ENCODE measurements at places on chromosomes 3 and 15.

GRCh38 chr15:67880651-67881182 is 40.9 kb upstream of the RNU6-1 start:
- peak; percentile 51 for DNase-seq

GRCh38 chr15:26260517-26261133 is 397.5 kb upstream of the ATP10A start:
- no peak for DNase-seq

GRCh38 chr15:65902373-65902772 is 33.1 kb downstream of the RAB11A start:
- DNase-seq: peak; percentile 83

GRCh38 chr3:136708333-136708985 is 43.7 kb downstream of the STAG1 start:
- DNase-seq: no peak

GRCh38 chr3:11909726-11910125 is 63.0 kb upstream of the TAMM41 start:
- DNase-seq: no peak

DNA sequence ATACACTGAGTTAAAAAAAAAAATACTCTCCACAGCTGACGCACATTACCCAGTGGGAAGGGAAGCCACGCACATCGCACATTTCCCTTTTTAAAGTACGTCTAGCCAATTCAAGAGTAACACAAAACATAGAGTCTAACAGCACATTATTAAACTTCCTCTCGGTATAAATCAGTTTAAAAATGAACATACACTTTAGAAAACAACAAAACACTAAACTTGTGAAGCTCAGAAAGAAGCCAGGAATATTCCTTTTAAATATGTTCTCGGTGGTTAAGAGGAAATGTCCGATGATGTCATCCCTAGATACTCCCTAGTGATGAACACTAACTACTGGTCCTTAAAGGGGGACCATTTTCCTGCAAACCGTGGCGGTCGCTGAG is 721 bp downstream of the MYEF2 start:
- DNase-seq: no peak

- DNase-seq: no peak
Measured at GRCh38 chr3:37722477-37722876, 139.2 kb upstream of the CTDSPL start.

DNA sequence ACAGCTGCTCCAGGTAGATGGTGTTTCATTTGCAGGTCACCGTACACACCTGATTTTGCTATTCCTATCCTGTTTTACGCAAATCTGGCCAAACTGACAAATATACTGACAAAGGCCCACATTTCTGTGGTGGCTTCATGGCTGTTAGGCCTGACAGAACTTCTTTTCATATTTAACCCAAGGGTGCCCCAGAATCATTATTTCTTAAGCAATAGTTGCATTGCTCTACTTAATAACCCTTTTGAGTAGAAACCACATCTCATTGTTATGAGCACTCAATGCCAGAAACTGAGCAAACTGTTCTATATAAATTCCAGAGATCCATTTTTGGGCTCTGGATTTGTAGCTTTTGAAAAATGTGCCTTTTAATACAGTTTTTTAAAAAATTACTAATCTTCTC is 19.4 kb downstream of the ASTE1 start:
- DNase-seq: no peak

DNA sequence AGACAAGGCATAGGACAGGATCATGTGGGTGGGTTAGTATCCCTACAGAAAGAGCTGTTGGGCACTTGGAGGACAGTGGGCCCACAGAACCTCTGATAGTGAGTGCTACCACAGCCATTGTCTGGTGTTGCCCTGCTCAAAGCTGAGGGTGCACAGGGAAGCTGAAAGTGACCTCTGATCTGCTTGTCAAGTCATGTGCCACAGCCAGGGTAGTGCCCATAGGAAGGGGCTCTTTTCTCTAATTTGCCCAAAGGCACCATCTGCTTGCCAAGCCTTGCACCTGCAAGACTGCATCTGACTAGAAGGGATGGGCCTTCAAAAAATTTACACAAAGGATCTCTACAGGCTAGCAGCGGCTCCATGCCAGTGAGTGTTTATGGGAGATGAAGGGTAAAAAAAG is 87.4 kb upstream of the GSK3B start:
- no peak for DNase-seq

GRCh38 chr15:90598031-90598577 is 68.4 kb downstream of the CRTC3 start:
- DNase-seq: peak; percentile 74

GRCh38 chr3:21859124-21860081 is 108.4 kb upstream of the ZNF385D start:
- DNase-seq: no peak

GRCh38 chr3:32049916-32050315 is 56.5 kb upstream of the GPD1L start:
- no peak for DNase-seq

DNA sequence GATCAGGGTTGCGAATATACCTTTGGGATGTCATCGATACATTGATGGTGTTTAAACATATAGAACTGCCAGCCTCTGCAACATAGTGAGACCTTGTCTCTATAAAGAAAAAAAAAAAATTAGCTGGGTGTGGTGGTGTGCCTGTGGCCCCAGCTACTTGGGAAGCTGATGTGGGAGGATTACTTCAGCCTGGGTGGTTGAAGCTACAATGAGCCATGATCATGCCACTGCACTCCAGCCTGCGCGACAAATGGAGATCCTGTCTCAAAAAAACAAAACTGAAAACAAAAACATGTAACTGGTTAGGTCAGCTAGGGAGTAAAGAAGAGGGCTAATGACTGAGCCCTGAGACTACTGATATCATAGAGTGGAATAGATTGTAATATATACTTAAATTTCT is 30.7 kb upstream of the MGA start:
- DNase-seq: no peak

- DNase-seq: no peak
Measured at GRCh38 chr3:50162034-50162883, 7.1 kb downstream of the SEMA3F start.

DNA sequence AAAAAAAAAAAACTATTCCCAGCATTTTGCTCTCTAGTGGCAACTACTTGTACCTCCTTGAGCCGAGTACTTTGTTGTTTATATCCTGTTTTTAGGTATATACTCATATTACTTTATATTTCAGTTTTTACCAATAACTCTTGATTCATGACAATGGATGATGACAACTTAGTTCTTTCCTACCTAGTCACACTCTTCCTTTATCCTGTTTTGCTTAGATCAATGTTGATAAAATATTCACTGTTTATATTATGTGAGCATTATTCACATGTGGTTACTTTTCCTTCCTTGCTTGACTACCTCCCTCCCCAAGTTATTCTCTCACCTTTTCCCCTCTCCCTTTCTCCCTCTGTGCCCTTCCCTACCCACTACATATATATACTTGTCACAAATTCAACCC is 53.7 kb downstream of the NKIRAS1 start:
- no peak for DNase-seq

- DNase-seq: no peak
Measured at GRCh38 chr3:15164340-15164739, 41.7 kb upstream of the CAPN7 start.

DNA sequence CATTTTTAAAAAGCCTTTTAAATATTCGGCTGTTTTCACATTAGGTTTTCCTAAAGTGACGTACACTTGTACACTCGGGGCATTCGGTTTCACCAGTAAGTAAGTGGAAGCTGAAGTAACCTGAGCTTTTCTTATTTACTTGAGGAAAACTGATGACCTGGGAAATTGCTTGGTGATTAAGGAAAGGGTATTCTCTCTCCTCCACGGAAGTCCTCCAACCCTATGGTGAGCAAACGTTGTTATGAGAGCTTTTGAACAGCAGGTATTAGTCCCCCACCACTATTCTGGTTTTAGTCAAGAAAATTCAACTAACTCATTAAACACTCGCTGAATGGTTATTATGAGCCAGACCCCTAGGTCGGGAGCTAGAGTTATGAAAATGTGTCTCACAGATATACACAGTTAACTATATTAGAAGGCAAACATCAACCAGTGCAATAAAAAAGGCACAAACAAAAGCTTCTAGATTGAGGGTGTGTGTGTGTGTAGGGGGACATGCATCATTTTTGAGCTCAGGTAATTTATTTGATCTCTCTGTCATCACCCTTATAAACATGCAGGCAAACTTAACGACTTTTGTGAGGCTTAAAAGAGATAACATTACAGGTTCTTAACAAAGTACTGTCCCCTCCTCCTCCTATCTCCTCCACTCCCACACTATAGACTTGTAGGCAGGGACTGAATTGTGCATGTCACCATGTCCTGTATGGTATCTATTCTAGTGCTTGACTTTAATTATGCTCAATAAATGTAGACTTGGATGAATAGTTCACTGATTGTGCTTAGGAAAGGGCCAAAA is 143.3 kb upstream of the MB21D2 start:
- DNase-seq: no peak

DNA sequence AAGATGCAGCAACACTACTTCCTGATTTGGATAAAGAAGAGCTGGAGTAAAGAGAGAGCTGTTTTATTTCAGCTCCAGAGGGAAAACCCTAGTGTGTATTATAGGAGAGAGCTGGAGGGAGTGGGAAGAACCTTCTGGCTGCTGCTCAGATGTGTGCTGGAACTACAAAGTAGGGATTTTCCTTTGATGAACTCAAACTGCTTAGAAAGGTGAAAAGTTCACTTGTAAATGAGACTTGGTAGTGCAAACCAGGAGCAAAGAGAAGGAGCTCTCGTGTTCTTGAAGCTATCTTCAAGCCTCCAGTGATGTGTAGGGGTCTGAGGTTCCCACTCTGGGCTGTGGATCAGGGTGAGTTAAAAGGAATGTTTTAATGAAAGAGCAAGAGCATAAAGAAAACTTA is 110.4 kb downstream of the EDEM1 start:
- no peak for DNase-seq

DNA sequence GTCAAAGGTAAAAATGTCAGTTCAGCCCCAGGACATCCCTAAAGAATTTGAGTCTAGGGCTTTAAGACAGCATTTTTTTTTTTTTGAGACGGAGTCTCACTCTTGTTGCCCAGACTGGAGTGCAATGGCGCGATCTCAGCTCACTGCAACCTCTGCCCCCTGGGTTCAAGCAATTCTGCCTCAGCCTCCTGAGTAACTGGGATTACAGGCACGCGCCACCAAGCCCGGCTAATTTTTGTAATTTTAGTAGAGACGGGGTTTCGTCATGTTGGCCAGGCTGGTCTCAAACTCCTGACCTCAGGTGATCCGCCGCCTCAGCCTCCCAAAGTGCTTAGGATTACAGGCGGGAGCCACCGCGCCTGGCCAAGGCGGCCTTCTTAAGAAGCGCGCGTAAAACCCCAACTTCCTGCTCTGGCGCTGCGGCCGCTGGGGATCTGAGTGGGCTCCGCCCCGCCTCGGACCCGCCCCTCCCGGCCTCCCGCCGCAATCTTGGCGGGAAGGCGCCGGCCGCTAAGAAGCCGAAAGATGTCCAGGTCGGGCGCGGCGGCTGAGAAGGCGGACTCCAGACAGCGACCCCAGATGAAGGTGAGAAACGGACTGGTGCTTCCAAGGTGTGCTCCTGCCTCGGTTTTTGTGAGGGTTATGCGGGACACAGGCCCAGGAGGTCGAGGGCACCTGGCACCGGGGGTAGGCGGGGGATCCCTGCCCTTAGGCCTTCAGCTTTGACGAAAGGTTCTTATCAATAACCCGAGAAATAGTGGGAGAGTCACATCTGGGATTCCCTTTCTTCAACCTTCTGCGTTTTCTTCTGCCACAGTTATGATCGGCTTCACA is at the start of gene WDR76:
TSS of gene WDR76 (plus strand) at position 495 of the 834 bp plus-strand sequence. CDS start at position 526, 31 bp downstream.
- peak; percentile 83 for DNase-seq

- DNase-seq: no peak
Measured at GRCh38 chr15:84598993-84599392, 1.8 kb upstream of the ZSCAN2 start.

DNA sequence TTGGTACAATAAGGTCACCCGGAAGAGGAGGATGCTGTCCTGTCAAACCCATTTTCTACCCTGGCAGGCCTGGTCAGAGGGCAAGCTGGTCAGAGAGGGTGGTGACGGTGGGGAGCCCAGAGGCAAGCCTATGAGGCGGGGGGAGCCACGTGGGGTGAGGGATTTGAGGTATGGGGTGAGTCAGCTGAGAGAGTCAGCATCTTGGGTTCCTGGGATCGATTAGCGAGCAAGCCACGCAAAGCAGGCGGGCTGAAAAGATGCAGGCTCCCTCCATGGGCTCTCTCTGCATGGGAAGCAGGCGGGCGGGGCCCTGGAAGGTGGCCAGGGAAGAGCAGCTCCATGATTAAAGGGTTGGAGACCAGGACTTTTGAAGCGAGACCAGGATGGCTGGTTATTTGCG is 48.1 kb downstream of the MAGEF1 start:
- DNase-seq: no peak

- no peak for DNase-seq
Measured at GRCh38 chr15:32659340-32660155, 18.0 kb downstream of the SCG5 start.

DNA sequence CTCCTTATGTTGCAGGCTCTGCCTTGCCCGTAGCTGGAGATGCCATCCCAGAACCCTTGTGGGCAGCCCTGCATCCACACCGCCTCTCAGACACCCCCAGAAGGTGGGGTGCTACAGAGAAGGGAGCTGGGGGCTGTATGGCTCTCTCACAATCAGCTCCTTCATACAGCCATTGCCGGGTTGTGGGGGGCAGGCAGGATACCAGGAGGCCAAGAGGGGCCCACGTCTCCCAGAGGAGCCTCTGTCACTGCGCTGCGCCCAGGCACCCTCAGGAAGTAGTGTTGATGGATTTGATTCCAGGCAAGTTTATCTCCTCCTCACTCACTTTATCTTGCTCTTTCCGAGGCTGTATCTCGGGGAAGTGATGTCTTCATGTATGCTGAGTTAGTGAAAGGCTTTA is 171.6 kb downstream of the CHDH start:
- DNase-seq: no peak

DNA sequence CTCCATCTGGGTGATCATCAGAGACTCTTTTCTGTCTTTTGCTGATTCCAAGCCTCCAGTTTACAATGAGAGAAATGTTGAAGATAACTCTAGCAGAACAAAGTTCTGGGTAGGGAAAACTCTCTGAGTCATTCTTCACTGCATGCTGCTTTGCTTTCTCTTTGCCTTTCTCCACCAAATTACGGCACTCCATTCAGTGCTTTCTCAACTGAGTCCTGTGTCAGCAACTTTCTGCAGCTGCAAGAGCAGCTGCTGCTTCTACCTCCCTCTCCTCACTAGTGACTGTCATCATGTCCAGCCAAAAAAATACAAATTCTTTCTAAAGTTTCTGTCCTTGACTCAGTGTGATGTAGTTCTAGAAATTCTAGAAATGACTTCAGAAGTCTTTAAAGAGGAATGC is 953.8 kb downstream of the IGSF11 start:
- no peak for DNase-seq

- no peak for DNase-seq
Measured at GRCh38 chr3:151430821-151431484, 29.9 kb downstream of the IGSF10 start.

Measured in ureter (tissue), 1 donor.